Fibroblast of pulmonary artery (primary cell): ENCODE measurements at places on chromosomes 3 and 15.

GRCh38 chr3:194817592-194817930, 131.9 kb downstream of the FAM43A start:
- no peak for DNase-seq

DNA sequence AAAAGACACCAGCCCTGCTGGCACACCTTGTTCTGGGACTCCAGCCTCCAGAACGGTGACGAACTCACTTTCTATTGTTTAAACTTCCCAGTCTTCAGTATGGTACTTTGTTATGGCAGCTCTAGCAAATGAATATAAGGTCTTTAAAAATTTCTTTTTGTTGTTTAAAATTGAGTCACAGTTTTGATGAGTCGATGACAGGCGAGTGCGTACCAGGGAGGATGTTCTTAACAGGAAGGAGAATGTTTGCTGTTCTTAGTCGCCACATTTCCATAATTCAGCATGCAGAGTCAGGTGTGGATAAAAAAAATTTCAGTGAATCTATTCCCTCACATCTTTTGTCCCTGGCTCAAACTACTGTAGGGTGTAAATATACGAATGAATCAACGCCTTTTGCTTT, 12.4 kb downstream of the DNASE1L3 start:
- DNase-seq: peak; percentile 48

GRCh38 chr15:40046721-40047414, 7.9 kb upstream of the SRP14 start:
- DNase-seq: peak; percentile 74

GRCh38 chr3:179179979-179180759, 32.0 kb downstream of the PIK3CA start:
- DNase-seq: peak; percentile 63

DNA sequence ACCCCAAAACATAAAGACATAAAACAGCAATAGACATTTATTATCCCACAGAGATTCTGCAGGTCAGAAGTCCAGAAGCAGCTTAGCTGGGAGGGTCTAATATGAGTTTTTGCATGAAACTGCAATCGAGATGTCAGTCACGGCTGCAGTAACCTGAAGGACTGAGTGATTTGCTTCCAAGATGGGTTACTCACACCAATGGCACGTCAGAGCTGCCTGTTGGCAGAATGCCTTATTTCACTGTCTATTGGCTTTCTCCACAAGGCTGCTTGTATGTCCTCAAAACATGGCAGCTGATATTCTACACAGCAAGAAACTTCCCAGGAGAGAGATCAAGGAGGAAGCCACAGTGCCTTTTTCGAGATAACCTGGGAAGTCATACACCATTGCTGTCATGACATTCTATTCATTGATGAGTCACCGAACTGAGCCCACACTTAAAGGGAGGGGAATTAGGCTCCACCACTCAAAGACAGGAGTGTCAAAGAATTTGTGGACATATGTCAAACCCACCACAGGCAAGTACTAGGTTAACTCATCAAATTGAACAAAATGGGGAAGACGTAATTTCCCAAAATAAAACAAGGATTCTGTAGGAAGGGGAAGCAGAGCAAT, 122.2 kb downstream of the SYNPR start:
- peak; percentile 6 for DNase-seq

DNA sequence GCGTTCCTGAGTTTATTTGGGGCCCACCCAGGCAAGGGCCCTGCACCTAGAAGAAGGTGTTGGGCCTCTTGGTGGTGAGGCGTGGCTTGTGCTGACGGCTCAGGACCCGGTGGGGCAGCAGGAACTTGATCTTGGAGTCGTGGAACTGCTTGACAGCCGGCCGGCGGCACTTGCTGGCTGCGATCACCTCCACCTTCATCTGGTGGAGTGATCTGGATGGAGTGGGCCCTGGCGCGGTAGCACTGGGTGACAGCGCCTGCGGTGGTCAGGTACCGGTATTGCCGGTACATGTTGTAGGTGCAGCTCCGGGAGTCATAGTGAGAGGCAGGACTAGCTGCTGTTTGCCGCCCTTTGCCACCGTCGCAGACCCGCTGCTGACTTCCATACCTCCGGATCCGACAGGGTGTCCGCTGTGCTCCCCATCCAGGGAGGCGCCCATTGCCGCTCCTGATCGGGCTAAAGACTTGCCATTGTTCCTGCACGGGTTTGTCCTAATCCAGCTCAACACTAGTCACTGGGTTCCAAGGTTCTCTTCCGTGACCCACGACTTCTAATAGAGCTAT, 136.8 kb downstream of the ANO10 start:
- DNase-seq: no peak
